ENCODE measurements at places on chromosomes 12 and 14.

GRCh38 chr12:94961256-94961824 lies 42.2 kb downstream of the NDUFA12 start:
- DNase-seq = no peak

GRCh38 chr14:22070119-22070982 lies 396.7 kb upstream of the OR4E1 start:
- no peak for DNase-seq

DNA sequence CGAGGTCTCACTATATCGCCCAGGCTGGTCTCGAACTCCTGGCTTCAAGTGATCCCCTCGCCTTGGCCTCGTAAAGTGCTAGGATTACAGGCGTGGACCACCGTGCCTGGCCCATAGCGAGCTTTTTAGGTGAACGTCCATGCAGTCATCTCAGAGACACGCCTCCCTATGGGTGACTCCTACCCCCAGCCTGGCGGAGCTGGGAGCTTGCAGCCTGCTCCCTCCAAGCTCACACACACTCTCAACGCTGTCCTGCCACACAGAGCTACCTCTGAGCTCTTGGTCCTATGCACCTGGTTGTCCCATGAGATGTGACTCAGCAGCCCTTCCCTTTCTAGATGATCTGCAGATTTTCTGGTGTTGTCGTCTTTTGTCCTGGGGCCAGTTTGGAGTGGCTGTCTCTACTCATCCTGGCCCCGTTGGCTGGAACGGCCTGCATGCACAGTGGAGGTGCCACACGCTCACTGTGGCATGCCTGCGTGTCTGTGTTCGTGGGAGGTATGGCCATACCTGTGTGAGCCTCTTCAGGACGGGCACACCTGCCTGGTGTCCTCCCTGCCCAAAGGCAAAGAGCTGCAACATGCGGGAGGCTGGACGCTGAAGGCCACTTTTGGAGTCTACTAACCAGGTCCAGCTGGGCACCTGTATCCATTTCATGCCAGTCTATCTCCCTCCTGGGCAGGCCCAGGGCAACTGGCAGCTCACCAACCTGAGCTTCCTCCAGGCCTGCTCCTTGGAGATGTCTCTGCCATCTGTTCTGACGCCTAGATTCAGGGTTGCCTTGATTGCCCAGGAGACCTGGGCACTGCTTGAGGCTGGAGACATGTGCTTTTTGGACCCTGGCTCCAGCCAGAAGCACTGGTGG lies 18.1 kb downstream of the CABP1 start:
- DNase-seq = no peak

GRCh38 chr14:55028066-55028465 lies 1.0 kb downstream of the SOCS4 start:
- DNase-seq = no peak

DNA sequence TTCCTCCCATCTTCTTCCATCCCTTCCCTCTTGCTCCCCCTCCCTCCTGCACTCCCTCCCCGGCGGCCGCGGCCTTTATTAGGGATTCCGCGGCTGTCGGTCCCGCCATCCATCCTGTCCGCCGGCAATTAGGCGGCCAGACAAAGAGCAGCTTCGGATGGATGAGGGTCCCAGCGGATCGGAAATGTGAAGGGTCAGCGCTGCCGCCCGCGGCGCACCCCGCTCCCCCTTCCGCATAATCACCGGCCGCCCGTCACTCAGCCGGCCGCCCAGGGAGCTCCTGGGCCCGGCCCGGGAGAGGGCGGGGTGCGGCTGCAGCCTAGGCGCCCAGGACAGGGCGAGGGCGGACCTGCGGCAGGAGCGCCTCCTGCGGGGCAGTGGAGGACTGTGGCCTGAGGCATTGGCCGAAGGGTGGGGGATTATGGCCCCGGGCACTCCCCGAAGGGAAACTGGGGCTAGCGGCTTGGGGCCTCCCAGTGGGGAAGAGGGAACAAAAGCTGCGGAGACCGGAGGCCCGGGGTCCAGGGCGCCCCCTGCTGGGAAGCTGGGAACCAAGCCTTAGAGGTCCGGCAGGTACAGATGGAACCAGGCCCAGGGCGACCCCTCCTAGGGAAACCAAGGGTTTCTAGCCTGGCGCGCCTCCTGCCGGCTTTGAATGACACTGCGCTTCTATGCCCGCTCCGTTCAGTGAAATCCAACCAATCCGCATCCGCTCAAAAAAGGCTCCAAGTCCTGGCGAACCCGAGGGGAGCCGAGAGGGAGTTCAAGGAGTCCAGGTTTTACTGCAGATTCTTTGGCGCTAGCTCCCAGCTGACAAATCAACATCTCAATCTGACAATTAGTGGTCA lies 4.4 kb upstream of the DNAJC22 start:
- DNase-seq = no peak

DNA sequence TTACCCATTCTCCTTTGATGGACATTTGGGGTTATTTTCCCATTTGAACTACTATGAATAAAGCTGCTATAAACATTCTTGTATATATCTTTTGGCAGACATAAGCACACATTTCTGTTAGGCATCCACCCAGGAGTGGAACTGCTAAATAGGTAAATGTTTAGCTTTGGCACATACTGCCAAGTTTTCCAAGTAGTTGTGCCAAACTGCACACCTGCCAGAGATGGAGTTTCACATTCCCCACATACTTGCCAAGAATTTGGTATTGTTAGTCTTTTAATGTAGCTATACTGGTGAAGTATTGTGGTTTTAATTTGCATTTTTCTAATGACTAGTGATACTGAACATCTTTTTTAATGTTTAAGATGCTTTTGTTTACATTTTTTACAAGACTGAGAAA lies 201.0 kb downstream of the GXYLT1 start:
- no peak for DNase-seq

DNA sequence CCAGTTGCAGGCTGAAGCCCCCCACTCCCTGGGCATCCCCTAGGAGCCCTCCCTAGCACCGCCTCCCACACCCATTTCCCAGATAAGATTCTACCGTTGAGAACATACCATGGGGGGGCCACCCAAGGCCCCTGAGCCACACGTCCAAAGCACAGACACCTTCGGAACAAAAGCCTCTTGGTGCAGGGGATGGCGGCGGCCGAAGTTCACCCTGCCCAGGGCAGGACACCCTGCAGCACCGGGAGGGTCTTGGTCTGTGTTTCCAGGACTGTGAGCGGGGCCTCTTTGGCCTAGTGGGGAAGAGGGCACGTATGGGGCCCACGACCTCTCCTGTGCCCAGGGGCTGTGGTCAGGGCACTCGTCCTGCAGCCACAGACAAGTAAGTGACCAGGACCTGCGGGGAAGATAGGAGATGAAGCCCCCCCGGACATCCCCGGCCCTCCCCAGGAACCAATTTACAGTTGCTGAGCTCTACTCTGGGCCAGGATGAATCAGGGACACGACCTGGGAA lies 154.3 kb upstream of the C14orf180 start:
- DNase-seq = no peak

GRCh38 chr14:33560718-33561431 lies 390.0 kb downstream of the EGLN3 start:
- DNase-seq = no peak

DNA sequence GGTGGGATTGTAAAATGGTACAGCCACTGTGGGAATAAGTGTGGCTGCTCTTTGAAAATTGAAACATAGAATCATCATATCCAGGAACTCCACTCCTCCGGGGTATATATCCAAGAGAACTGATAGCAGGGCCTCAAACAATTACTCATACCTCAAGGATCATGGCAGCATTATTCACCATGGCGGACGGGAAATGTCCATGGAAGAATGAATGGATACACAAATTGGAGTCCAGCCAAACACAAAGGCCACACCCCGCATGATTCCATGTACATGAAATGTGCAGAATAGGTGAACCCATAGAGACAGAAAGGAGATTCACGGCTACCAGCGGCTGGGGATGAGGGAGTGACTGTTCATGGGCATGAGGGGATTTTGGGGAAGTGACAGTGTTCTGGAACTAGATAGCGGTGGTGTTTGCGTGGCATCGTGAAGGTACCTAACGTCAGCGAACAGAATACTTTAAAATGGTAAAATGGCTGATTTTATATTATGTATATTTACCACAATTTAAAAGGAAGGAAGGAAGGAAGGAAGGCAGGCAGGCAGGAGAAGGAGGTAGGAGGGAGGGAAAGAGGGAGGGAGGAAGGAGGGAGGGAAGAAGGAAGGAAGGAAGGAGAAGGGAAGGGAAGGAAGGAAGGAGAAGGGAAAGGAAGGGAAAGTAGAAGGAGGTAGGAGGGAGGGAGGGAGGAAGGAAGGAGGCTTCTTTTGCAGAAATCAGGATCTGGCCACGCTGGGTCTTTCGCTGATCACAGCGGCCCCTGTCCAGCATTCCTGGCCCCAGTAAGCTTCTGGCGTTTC lies 14.1 kb upstream of the NCOR2 start:
- no peak for DNase-seq

- DNase-seq = no peak
Observed at GRCh38 chr12:57146092-57146491, 1.3 kb downstream of the LRP1-AS start.

DNA sequence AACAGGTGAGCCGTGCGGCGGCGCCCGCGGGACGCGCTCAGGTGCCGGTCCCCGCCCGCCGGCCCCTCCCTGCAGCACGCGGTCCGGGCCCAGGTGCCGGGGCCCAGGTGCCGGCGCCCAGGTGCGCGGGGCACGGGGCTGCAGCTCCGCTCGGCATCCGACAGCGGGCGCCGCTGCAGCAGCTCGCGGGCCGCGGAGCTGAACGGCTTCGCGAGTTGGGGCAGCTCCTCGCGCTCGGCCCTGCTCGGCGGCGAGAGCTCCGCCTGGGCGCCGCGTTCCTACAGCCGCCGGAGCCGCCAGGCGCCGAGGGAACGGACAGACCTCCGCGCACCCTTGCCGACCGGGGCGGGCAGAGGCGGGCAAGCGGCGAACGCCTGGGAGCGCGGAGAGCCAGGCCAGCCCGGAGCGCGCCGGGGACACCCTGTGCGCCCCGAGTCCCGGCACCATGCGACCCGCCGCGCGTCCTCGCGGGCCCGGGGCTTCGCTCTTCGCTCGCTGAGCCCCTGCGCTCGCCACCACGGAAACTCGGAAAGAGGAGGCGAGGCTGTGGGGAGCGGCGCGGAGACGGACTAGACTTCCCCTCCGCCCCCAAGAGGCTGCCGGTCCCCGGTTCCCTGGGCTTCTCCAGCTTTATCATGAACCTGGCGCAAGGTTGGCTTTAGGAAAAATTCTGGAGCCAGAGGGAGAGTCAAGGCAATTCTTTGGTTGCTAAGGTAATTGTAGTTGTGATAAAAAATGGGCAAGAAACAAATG lies at the start of gene RGS6:
RGS6 (plus strand) TSS at position 201 of the 753 bp plus-strand sequence.
- DNase-seq = no peak

DNA sequence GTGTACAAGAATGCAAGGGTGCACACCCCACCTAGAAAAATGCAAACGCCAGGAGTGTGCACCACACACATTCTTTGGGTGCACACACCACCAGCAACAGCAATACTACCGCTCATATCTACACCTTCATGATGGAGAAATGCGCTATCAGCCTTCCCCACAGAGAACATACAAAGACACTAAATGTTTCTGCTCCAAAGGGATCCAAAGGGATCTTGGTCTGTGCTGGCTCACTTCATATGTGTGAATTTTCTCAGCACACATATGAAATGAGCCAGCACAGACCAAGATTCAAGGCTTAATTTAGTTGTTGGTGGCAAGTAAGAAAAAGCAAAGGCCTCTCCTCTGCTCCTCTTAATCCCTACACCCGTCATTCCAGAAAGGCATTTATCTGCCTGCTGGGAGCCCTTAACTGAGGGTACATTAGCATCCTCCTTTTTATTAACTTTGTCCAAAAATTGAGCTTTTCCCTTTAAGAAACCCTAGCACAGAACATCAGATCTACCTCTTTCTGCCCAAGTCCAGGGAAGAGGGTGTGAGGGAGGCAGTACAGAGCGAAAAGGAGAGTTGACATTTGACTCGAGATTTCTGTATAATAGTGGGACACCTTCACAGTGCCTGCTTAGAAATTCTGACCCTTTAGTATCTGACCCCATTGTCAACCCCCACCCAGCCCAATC lies 8.3 kb downstream of the BMP4 start:
- no peak for DNase-seq

DNA sequence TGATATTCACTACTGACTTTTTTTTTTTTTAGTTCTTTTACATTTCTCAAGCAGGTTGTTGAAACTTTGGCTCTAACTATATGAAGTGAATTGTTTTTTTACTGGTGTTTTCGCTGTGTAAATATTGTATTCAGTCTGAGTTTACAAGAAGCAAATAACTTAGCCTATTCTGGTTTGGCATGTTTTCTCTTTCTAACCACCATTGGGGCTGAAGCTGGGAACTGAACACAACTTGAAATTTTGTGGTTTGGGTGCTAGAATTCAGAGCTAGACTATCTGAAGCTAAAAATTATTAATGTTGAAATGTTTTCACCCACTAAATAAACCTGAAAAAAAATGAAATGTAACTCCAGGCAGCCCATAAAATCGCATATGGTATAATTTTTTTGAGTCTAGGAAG lies 37.2 kb downstream of the RAD51B start:
- DNase-seq = peak; percentile 13

DNA sequence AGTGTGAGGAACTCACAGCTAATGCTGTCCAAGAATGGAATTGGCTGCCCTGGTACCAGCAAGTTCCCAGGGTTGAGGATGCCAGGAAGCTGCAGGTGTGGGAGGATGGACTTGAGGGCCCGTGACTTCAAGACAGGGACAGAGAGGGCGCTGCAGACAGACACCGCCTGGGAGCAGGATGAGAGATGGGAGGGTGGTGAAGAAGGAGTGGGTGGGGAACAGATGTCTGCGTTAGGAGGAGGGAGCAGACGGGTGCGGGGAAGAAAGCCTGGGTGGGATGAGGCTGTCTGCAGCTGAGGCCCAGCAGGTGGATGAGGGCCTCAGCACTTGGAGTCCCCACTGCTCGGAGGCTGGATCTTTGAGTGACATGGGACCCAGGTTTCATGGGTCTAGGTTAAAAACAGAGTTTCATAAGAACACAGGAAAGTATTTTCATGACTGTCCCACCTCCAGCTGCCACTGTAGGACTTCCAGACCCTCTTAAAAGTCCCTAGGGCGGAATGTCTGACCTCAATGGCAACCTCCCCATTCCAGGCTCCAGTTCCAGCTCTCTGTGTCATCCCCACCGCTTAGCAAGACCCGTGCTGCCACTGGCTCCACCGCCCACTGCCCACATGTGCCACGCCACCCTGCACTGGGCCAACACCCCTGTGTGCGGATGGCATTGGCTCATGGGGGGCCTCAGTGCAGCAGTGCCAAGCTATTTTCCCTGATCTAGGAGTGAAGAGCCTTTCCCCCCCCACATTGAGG lies 70.3 kb upstream of the SCN8A start:
- no peak for DNase-seq

GRCh38 chr14:102768223-102769048 lies 8.8 kb upstream of the TRAF3 start:
- no peak for DNase-seq

DNA sequence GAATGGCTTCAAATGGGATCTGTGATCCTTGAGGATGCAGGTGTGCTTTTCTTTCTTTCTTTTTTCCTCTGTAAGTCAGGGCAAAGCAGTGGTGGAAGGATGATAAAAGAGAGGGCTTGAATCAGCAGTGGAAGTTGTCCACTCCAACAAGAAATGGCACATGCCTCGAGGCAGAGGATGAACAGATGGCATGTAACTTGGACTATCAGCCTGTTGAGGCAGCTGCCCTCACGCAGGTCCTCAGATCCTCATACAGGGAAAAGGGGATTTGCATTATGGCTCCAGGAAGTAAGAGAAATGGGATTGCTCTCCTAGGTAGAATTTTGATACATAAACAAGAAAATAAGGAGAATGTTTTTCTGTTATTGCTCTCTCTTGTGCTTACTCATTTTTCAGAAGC lies 368.0 kb downstream of the FUT8 start:
- no peak for DNase-seq
